ENCODE measurements at places on chromosomes 3 and 15.

- no peak for DNase-seq
Measured at GRCh38 chr3:127035677-127036076, 52.8 kb downstream of the PLXNA1 start.

DNA sequence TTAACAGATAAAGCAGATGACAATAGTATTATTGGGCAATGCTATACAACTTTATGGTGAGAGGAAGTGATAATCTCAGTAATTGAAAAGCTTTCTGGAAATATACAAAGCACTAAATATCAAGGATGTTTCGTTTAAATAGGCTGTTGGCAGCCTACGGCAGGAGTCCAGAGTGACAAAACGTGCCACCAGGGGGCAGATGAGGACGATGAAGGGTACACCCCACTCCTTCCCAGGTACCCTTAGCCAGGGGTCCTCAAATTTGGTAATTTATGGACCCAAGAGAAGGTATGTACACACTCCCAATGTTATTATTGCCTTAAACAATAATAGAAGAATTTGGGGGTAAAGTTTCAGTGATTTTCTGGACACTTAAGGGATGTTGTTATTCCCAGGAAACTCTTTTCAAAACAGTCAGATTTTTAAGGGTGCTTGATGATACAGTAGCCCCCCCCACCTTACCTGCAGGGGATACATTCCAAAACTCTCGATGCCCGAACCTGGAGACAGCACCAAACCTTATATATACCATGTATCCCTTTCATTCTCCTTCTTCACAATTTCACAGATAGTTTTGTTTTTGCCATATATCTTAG lies 1.4 kb upstream of the MAGEL2 start:
- DNase-seq = no peak

DNA sequence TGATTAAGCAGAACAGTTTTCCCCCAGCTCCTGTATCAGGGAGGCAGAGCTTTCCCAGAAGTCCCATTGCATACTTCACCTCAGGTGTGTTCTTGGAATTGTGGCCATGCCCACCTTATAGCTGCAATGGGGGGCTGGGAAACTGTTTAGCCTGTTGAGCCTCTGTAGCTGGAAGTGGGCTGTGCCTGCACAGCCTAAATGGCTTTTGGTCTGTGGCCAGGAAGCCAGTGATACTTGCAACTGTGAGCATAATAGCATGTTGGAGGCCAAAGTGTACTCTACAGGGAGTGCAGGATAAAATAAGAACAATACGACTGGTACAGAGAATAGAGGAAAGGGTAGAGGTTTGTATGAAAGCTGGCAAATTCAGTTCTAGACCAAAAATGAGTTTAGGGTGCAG lies 248.5 kb downstream of the PTPRG start:
- no peak for DNase-seq

GRCh38 chr15:38075466-38075865 lies 141.0 kb downstream of the TMCO5A start:
- no peak for DNase-seq

GRCh38 chr3:30577788-30578187 lies 28.6 kb upstream of the TGFBR2 start:
- DNase-seq = no peak

GRCh38 chr3:141391991-141392316 lies 23.6 kb downstream of the ZBTB38 start:
- no peak for DNase-seq

DNA sequence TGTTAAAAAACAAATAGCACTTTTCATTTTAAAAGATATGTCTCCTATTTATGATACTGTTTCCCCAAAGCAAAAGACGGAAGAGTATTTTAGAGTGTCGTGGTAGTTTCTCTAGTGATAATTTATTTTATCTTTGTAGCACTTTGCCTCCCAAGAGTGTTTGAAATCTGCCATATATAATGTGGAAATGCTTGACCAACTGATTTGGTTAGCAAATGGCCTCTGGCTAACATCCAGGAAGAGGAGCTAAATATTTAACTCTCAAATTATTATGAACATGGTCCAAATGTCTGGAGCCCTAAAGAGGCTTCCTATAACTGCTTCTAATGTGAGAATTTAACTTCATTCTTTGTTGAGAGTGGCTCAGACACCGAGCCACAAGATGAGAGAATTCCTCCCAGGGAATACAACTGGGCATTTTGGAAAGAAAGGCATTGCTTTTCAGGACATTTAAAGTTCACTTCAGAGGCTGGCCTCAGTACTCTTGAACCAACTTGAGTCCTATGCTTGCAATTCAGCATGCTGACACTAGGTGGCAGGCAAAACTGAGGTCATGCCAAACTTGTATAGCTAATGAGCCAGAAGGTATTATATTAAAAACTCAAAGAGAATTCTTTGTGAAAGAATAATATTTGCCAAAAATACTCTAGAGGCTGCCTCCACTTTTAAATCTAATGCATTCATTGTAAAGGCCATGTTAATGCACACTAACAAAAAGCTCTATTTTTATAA lies 104.5 kb downstream of the RARB start:
- no peak for DNase-seq

GRCh38 chr3:50293079-50293801 lies 1.0 kb upstream of the IFRD2 start:
- DNase-seq = no peak

DNA sequence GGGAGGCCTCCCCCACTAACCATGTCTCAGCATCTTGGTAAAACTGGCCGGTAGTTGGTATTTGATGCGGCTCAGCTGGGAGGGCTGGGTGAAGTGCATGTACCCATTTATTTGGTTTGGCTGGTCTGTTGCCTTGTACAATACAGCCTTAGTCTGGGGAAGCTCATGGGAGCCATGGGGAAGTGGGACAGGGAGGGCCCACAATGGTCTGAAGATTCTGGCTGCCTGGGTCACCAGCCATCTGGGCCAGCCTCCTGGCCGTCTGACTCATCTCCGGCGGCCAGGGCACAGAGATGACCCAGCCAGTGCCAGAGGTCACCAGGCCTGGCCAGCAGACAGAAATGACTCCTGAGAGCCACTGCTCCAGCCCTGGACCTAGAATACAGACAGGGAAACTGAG lies 51.6 kb upstream of the SMAD6 start:
- DNase-seq = no peak

DNA sequence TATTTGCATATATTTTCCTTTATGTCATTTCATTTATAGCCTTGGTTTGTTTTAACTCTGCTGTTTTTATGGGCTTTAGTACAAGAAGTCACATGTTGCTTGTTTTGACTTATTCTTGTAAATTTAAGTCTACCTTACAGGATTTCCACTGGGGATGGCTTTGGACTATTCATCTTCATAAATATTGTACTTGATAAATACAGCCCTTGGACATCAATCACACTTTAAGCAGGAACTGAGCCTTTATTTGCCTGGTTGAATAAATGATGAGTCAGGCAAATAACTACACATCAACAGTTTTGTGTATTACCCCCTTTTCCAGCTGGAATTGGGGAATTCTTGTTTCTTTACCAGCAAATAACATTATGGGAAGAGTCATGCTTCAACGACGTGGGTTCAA lies 286.0 kb downstream of the CNTN3 start:
- DNase-seq = no peak

Measured in activated CD8-positive, alpha-beta memory T cell treated with anti-CD3 and anti-CD28 coated beads for 24 hours (primary cell).